Lower lobe of right lung (tissue), 2 donors: ENCODE measurements at places on chromosomes 2 and 18. TPM values are rescaled to one million over a fixed set of nuclear protein-coding genes. Genes with fewer than 3 reads are reported as not detected.

DNA sequence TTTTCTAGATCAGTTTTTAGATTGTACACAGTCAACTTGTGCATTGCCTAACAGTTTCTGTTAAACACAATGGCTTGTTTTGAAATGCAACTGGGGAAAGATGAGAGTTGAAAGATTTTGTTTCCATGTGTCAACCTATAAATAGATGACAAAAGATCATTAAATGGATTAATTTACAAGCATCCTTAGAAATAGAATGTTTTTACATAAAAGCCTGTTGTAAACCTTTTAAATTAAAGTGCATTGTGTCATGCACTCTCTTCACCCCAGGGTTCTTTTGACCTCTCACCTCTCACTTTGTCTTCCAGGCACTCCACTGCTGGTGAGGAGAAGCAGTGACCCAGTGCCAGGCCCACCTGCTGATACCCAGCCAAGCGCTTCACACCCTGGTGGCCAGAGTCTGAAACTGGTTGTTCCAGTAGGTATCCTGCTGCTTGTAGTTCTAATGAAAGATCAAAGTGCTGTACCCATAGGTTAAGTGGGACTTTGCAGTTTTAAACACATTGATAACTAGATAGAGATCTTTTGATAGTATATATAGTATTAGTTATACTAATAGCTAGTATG lies 502.1 kb downstream of the PARD3B start:
- no peaks in the 10 kb centered on the region for H3K4me1 ChIP-seq
- no peak overlapping the region for H3K27ac ChIP-seq
- DNase-seq = no peak
- no peaks in the 10 kb centered on the region for H3K27me3 ChIP-seq

- peak overlapping the region; percentile 75 for H3K4me3 ChIP-seq
- peaks cover 36% of the 10 kb centered on the region for H3K4me1 ChIP-seq
- DNase-seq = peak; percentile 82
- no peaks in the 10 kb centered on the region for H3K27me3 ChIP-seq
Observed at GRCh38 chr18:2905854-2906703, 59.3 kb downstream of the EMILIN2 start.

DNA sequence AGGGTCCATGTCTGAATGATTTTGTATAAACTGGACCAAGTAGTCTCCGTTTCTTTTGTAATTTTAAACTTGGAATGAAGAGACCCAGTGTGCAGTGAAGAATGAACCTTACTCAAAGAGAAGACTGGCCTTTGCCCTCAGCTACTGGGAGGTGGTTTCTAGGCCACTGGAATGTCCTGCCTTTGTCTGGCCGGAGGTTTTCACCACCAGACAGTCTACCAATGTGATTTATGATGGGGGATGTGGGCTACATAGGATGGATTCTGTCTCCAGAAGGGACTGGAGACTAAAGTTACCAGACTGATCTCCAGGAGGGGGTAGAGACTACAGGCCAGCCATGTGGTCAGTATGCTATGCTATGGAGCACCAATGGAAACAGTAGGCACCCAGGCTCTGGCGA lies 42.8 kb upstream of the RAB31 start:
- no peaks in the 10 kb centered on the region for H3K27me3 ChIP-seq
- no peak overlapping the region for H3K4me3 ChIP-seq
- H3K4me1 ChIP-seq = no peaks in the 10 kb centered on the region
- DNase-seq = no peak
- no peaks in the 10 kb centered on the region for H3K36me3 ChIP-seq

- no peaks in the 10 kb centered on the region for H3K36me3 ChIP-seq
- no peak overlapping the region for H3K27ac ChIP-seq
- peaks cover 66% of the 10 kb centered on the region for H3K4me1 ChIP-seq
- no peak for DNase-seq
- H3K4me3 ChIP-seq = no peak overlapping the region
Observed at GRCh38 chr18:24018299-24018886, 3.8 kb downstream of the TTC39C start.

DNA sequence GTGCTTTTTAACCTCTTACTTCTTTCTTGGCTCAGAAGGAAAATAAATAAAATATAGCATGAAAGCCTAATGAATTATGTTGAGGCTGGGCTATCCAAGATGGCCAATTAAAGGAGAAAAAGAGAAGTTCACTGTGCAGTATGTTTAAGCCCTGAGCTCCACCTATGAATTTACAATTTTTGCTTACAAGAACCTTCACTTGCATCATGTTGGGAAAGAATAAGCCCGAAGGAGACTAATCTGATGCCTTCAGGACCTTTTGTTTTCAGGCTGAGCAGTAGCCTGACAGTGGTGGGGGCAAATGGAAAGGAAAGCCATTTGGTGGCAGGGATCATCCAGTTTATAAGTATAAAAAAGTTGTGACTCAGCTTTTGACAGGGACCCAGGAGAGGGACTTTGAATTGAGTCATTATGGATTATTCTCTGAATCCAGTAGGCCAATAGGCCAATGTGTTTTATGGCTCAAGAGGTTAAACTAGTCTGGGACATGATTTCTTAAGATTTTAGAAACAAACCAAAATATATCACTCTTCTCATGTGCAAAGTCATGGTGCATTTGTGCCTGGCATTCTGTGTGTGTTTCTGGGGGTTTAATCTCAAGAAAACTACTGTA lies 56.9 kb downstream of the E2F6 start:
- no peaks in the 10 kb centered on the region for H3K36me3 ChIP-seq
- no peak for DNase-seq
- H3K27me3 ChIP-seq = no peaks in the 10 kb centered on the region
- no peak overlapping the region for H3K27ac ChIP-seq
- H3K4me1 ChIP-seq = peaks cover 10% of the 10 kb centered on the region

GRCh38 chr2:42101206-42102023 lies 53.6 kb downstream of the PKDCC start:
- peak overlapping the region; percentile 88 for H3K27ac ChIP-seq
- no peaks in the 10 kb centered on the region for H3K36me3 ChIP-seq
- H3K27me3 ChIP-seq = no peaks in the 10 kb centered on the region
- peak; percentile 79 for DNase-seq
- peak overlapping the region; percentile 58 for H3K4me3 ChIP-seq

GRCh38 chr2:228048838-228049490 lies 132.5 kb downstream of the SPHKAP start:
- H3K36me3 ChIP-seq = no peaks in the 10 kb centered on the region
- no peaks in the 10 kb centered on the region for H3K4me1 ChIP-seq
- H3K4me3 ChIP-seq = no peak overlapping the region
- no peaks in the 10 kb centered on the region for H3K27me3 ChIP-seq

GRCh38 chr2:208228476-208228875 lies 26.4 kb downstream of the IDH1 start:
- H3K4me3 ChIP-seq = no peak overlapping the region
- no peaks in the 10 kb centered on the region for H3K36me3 ChIP-seq
- no peak for DNase-seq
- no peaks in the 10 kb centered on the region for H3K27me3 ChIP-seq
- no peak overlapping the region for H3K27ac ChIP-seq
- no peaks in the 10 kb centered on the region for H3K4me1 ChIP-seq

DNA sequence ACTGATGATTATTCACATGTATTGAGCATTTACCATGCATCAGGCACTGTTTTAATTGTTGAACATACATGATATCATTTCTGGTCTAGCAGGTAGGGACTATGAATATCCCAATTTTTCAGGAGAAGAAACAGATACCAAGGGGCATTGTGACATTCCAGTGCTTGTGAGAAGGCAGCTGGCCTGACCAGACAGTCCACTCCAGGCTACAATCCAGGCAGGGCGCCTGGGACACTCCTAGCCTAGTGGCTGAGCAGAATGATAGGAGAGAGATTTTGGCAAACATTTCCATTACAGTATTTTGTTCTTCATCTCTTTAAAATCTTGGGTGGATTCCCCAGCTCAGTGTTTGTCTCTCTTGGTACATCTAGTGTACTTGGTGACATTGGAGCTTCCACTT lies 24.9 kb downstream of the ZNF892 start:
- H3K27me3 ChIP-seq = no peaks in the 10 kb centered on the region
- H3K36me3 ChIP-seq = no peaks in the 10 kb centered on the region
- DNase-seq = no peak
- H3K27ac ChIP-seq = no peak overlapping the region
- H3K4me1 ChIP-seq = no peaks in the 10 kb centered on the region

DNA sequence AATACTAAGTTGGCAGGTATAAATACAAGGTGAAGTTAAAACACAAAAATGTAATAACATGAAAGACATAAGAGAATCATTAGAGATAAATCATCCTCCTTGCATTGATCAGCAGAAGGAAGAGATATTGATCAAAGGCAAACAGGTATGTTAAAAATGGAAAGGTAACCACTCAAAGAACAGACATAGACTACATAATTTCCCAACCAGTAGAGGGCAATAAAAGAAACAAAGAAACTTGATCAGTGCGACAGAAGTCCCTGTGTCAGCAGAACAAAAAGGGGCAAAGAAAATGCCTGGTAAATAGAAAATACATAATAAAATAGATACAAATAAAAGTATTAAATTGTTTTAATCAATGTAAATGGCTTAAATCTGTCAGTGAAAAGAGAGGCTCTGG lies 53.6 kb downstream of the FAM228A start:
- peaks cover 14% of the 10 kb centered on the region for H3K36me3 ChIP-seq
- H3K27me3 ChIP-seq = no peaks in the 10 kb centered on the region
- H3K4me1 ChIP-seq = no peaks in the 10 kb centered on the region

GRCh38 chr2:165630236-165630635 lies 160.7 kb downstream of the CSRNP3 start:
- H3K4me3 ChIP-seq = no peak overlapping the region
- no peak for DNase-seq
- H3K4me1 ChIP-seq = no peaks in the 10 kb centered on the region
- no peak overlapping the region for H3K27ac ChIP-seq
- H3K27me3 ChIP-seq = no peaks in the 10 kb centered on the region
- H3K36me3 ChIP-seq = no peaks in the 10 kb centered on the region

DNA sequence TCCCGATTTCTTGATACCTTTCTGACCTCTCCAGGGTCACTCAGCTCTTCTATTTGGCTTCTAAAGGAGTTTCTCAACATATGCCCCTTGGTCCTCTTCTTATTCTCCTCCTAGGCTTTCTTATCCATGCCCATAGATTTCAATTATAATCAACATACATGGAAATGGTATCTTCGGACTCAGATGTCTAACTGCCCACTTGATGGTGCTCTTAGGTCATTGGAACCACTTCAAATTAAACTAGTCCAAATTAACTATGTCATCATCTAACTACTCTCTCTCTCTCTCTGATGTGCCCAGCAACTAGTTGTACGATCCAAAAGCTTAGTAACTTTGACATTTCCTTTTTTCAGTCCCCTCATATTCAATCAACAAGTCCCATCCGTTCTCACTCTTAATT lies 43.2 kb upstream of the GPR75 start:
- H3K4me3 ChIP-seq = no peak overlapping the region
- DNase-seq = no peak
- H3K27ac ChIP-seq = no peak overlapping the region
- H3K27me3 ChIP-seq = no peaks in the 10 kb centered on the region
- H3K36me3 ChIP-seq = peaks cover 99% of the 10 kb centered on the region

- no peak overlapping the region for H3K27ac ChIP-seq
- no peak overlapping the region for H3K4me3 ChIP-seq
- H3K4me1 ChIP-seq = no peaks in the 10 kb centered on the region
- no peaks in the 10 kb centered on the region for H3K27me3 ChIP-seq
- DNase-seq = no peak
Observed at GRCh38 chr2:103784261-103784660, 1022.4 kb downstream of the TMEM182 start.

- H3K36me3 ChIP-seq = no peaks in the 10 kb centered on the region
- DNase-seq = no peak
- no peaks in the 10 kb centered on the region for H3K27me3 ChIP-seq
- no peak overlapping the region for H3K27ac ChIP-seq
- no peaks in the 10 kb centered on the region for H3K4me1 ChIP-seq
Observed at GRCh38 chr2:96578731-96579130, 42.2 kb downstream of the ARID5A start.

DNA sequence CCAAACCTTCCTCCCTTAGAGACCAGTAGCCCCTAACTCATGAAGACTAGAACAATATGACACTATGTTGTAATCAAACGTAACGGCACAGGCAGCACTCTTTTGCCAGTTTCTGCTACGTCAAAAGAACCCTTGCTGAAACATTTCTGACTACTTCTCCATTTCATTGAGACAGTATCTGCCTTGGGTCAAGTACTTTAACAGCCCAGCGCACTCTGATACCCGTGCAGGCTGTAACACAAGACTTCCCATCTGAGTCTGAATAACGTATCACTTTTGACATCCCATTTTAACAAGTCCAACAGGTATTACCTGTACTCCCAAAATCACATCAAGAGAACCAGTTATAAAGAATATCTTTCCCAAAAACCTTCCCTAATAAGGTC lies 38.4 kb downstream of the TBC1D8 start:
- DNase-seq = no peak
- no peaks in the 10 kb centered on the region for H3K27me3 ChIP-seq
- H3K27ac ChIP-seq = no peak overlapping the region

- peaks cover 11% of the 10 kb centered on the region for H3K4me1 ChIP-seq
- no peak overlapping the region for H3K4me3 ChIP-seq
- H3K36me3 ChIP-seq = no peaks in the 10 kb centered on the region
- H3K27me3 ChIP-seq = no peaks in the 10 kb centered on the region
Observed at GRCh38 chr2:26740890-26741302, 23.2 kb upstream of the SLC35F6 start.

DNA sequence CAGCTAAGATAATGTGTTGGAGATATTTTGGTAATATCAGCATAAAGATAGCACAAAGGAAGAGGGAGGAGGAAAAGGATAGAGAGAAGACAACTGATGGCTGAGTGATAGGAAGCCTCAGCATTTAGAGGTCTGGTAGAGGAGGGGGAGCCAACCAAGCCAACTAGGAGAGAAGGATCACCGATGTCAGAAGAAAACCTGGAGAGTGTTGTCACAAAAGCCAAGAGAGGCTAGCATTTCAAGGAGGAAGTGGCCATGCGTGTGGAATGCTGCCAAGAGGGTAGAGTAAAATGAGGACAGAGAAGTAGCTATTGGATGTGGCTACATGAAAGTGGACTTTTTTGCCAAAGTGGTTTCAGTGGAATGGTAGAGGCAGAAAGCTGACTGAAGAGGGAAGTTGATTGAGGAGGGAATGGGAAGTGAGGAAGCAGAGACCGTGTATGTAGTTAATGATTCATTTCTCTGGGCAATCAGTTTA lies 34.3 kb downstream of the LCLAT1 start:
- no peaks in the 10 kb centered on the region for H3K27me3 ChIP-seq
- H3K36me3 ChIP-seq = no peaks in the 10 kb centered on the region
- peaks cover 24% of the 10 kb centered on the region for H3K4me1 ChIP-seq
- H3K27ac ChIP-seq = no peak overlapping the region
- no peak overlapping the region for H3K4me3 ChIP-seq
- peak; percentile 63 for DNase-seq

- DNase-seq = peak; percentile 89
- peak overlapping the region; percentile 99 for H3K27ac ChIP-seq
- H3K27me3 ChIP-seq = no peaks in the 10 kb centered on the region
Observed at GRCh38 chr2:8680822-8681760, 765 bp upstream of the ID2 start.

The RIF1 gene
- total RNA-seq = 39.2 TPM

The REG1B gene
- not detected for total RNA-seq

The C2orf66 gene
- 0.21 TPM for total RNA-seq

The TBR1 gene
- not detected for total RNA-seq

The CD8B2 gene
- 0.21 TPM for total RNA-seq

The GREB1 gene
- total RNA-seq = 2.3 TPM

The CAPN14 gene
- total RNA-seq = 0.15 TPM

The MAP3K19 gene
- 7.2 TPM for total RNA-seq

The EML6 gene
- total RNA-seq = 2.5 TPM

The NCKAP5 gene
- 34.6 TPM for total RNA-seq

The UGT1A1 gene
- total RNA-seq = 0.24 TPM

The PLB1 gene
- 5.5 TPM for total RNA-seq

The SCYGR2 gene
- total RNA-seq = not detected

The AFTPH gene
- total RNA-seq = 42.6 TPM
